ENCODE measurements at places on chromosomes 11 and 22.

GRCh38 chr11:37506531-37506930 is 908.5 kb upstream of the RAG2 start:
- no peak for DNase-seq

GRCh38 chr11:88360141-88360540 is 22.6 kb upstream of the CTSC start:
- DNase-seq: no peak

DNA sequence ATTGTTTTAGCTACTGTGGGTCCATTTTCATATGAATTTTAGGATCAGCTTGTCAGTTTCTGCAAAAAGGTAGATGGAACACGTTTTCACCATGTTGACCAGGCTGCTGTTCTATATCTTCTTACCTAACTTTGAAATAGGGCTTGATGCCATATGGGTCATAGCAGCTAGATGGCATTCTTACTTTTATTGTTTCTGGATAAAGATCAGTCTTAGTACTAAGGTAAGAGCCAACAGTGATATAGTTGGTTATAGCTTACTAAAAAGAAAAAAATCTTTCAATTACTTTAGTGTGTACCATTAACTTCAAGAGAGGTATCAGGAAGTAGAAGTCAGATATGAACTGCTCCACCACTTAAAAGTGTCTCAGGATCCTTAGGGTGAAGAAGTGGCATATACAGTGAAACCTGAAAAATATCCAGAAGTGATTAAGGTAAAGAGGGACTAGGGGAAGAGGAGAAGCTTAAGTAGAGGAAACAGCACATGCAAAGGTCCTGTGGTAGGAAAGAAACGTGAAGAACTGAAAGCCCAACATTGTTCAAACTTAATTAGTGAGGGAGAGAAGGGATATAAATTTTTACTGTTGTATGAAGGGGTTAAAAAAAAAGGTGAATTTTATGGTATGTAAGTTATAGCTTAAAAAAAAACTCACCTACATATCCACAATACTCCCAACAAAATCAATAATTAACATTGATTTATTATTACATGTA is 59.9 kb upstream of the B3GNT6 start:
- no peak for DNase-seq

- DNase-seq: no peak
These were observed 7.5 kb downstream of the DIXDC1 start for GRCh38 chr11:111944651-111945051.

All from hypothalamus (tissue), 51 donors.